Mammary epithelial cell (primary cell): ENCODE measurements at places on chromosomes 7 and 10. TPM values are rescaled to one million over a fixed set of nuclear protein-coding genes. Genes with fewer than 3 reads are reported as not detected.

The ACSM6 gene
- not detected in 2 replicates for total RNA-seq

The VWA2 gene
- total RNA-seq = 0.14 and 0.35 TPM in 2 replicates

The CRPPA gene
- total RNA-seq = 4.5 TPM

The PLEKHS1 gene
- not detected in 2 replicates for total RNA-seq

- no peak for DNase-seq
These were observed 530.9 kb downstream of the PTPRN2 start for GRCh38 chr7:158056761-158057160.

DNA sequence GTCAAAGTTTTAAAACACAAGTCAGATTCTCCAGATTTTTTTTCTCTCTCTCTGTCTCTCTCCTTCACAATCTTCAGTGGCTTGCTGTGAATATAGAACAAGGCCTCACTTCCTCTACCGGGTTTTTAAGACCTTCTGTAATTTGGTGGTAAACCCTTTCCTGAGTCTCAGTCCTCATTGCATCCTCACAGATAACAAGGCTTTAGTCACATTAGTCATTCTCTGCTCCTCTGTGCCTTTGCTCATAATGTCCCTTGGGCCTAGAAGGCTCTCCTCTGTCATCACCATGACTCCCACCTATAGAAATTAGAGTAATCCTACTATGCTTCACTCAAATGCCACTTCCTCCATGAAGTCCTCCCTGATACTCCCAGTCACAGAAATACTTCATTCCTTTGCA is 172.7 kb upstream of the HPS1 start:
- no peak for DNase-seq

The SLC13A1 gene
- total RNA-seq = not detected

GRCh38 chr7:20232848-20233247 is 15.7 kb upstream of the MACC1 start:
- DNase-seq = no peak

- DNase-seq = no peak
These were observed 172.9 kb downstream of the MBL2 start for GRCh38 chr10:52599551-52600200.

DNA sequence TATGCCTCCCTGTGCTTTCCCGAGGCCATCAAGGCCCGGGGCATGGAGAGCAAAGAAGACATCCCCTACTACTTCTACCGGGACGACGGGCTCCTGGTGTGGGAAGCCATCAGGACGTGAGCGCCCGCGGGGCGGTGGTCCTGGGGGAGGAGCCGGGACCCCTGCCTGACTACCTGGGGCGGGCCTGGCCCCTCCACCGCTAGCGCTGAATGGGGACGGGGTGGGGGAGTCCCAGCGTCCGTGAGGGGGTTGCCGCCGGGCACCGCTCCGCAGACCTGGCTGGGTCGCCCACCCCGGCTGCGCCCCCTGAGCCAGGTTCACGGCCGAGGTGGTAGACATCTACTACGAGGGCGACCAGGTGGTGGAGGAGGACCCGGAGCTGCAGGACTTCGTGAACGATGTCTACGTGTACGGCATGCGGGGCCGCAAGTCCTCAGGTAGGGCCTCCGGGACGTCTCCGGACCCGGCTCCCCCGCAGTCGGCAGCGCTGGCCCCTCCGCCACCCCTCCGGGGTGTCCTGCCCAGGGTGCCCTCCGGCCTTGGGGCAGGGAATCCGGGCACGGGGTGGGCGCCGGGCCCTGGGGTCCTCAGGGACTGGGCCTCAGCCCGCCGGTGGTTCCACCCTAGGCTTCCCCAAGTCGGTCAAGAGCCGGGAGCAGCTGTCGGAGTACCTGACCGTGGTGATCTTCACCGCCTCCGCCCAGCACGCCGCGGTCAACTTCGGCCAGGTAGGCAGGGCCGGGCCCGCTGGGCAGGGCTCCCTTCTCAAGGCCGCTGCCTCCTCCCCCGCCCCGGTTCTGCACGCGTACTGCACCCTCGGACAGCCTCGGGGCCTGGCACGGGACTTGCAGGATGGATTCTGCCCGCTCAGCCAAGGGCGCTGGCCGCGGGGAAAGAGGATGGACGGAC is 69.3 kb downstream of the ALOX5 start:
- DNase-seq = no peak

- DNase-seq = no peak
These were observed 163.3 kb downstream of the USP6NL start for GRCh38 chr10:11448190-11448544.
